ENCODE measurements at places on chromosomes 2 and 18.

DNA sequence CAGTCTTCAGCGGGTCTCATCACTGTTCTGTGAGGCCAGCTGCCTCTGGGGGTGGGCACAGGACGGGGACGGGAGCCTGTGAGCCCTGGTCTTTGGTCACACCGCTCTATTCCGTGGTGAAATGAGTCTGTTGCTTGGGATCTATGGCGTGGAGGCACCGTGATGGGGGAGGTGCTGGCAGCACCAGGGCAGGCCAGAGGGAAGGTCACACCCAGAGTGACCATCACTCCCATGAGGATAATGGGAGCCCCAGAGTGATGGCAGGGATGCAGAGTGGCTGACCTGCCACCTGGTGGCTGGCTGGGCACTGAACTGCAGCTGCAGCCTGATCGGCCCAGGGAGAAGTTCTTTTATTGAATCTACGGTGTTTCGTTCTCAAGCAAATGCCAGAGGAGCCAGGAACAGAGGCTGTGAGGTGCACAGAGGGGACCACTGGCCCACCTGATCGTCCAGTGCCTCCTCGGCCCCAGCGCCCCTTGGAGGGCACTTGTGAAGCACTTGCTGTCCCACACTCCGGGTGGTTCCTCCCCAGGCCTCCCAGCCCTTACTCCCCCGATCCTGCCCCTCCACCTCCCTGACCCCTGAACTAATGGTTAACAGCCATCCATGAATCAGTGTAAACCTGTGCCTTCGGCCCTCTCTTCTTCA, 17.9 kb downstream of the KCNIP3 start:
- no peak for DNase-seq

- DNase-seq: no peak
Observed at GRCh38 chr2:200944467-200945394, 18.7 kb downstream of the ORC2 start.

DNA sequence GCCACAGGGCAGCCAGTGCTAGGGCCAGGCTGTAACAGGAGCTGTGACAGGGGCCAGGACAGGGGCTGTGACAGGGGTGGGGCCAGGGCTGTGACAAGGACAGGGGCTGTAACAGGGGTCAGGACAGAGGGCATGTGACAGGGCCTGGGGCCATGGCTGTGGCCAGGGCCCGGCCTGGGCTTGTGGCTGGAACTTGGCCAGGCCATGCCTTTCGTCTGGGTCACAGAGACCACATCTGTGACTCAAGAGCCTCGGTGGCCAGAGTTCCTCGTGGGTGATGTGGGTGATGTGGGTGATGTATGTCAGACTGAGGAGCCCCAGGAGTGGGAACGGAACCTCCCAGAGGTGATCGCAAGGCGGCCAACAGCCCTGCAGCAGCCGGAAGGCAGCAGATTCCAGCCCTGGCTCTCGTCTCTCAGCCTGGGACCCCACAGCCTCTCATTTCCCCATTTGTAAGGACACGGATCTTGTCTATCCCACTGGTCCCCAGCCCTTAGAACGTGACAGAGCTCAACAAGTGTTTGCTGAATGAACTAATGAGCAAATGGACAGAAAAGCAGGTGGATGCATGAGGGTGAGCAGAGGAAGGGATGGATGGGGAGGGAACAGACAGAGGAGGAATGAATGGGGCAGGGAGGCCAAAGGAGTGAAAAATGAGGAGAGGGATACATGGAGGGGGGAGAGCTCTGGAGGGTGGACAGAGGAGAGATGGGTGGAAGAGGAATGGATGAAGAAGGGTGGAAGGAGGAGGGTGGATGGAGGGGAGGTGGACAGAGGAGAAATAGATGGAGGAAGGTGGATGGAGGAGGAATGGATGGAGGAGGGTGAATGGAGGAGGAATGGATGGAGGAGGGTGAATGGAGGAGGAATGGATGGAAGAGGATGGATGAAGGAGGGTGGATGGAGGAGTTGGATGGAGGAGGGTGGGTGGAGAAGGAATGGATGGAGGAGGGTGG, 17.3 kb downstream of the ESPNL start:
- DNase-seq: no peak

- DNase-seq: no peak
Observed at GRCh38 chr2:32783933-32784332, 156.1 kb downstream of the TTC27 start.

DNA sequence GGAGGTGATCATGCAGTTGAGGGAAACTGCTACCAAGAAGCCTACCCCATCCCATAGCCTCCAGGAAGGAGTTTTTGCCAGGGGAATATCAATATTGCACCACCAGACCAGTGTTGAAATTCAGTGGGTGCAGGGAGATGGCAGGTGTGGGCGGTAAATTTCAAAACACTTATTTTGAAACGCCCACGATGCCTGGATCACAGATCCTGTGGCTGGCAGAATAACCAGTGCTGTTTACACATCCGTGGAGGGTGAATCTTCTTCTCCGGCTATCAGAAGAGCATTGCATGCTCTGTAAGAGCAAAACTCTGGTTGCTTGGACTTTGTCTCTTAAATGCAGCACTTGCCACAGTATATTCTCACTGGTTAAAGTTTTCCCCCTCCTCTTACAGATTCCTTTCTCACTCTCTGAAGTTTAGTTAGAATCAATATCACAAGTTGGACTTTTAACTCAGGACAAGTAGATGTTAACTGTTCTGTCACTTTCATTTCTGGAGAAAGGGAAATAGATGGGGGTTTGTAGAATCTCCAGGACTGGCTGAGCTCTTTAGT, 70.5 kb upstream of the ZCCHC2 start:
- DNase-seq: no peak

DNA sequence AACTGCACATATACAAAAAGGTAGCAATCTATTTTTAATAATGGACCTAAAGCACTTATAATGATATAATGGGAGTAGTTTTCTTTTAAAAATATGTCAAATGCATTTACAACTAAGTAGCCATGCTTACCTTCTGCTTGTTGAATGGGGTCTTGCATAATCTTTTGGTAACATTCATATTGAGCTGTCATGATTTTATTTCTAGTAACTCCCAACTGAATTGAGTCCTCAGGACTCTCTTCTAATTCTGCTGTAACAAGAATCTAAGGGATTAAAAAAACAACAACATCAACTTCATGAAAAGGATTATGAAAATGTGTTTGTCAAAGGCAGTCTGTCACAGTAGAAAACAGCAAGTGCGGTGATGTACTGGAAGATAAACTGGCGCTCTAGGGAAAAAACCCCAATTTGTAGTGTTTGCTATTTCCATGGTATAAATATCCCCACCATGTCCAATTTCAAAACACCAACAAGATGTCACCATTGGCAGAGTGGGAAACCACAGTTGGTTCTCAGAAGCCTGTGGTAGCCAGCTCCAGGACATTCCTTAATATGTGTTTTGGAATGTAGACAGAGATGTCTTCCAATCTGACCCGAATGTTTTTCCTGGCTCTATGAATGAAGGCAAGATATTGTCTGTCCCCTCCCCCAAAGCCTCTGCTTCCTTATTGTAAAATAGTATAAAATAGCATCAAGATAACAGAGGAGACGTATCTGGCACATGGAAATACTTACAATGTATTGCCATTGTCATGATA, 64.8 kb downstream of the CALCRL start:
- no peak for DNase-seq
